Tracheal epithelial cell (primary cell): ENCODE measurements at places on chromosomes 7 and 10. TPM values are rescaled to one million over a fixed set of nuclear protein-coding genes. Genes with fewer than 3 reads are reported as not detected.

Gene POM121L12
- total RNA-seq, result not detected in 2 replicates

Gene SAMD9L
- under 0.01 and 3.1 TPM in 2 replicates for total RNA-seq

Gene MEOX2
- total RNA-seq, result 0.21 TPM in 1 of 2 replicates, not detected in the other

Gene GRK5
- 2.8 and 3.6 TPM in 2 replicates for total RNA-seq

Gene HTR5A
- total RNA-seq, result not detected in 2 replicates

Gene CPA4
- 6.6 and 7.2 TPM in 2 replicates for total RNA-seq

Gene TRIM74
- not detected in 2 replicates for total RNA-seq

Gene GRID1
- total RNA-seq, result under 0.01 and 0.21 TPM in 2 replicates

Gene CALML3
- total RNA-seq, result 1.1 and 2.7 TPM in 2 replicates

Gene BMPER
- total RNA-seq, result under 0.01 and 0.48 TPM in 2 replicates

Gene GPR158
- under 0.01 TPM in 1 of 2 replicates, not detected in the other for total RNA-seq

Gene GLRX3
- total RNA-seq, result 201 and 216 TPM in 2 replicates

Gene GRB10
- total RNA-seq, result 43.1 and 55.4 TPM in 2 replicates
